ENCODE measurements at places on chromosomes 2 and 18. TPM values are rescaled to one million over a fixed set of nuclear protein-coding genes. Genes with fewer than 3 reads are reported as not detected.

DNA sequence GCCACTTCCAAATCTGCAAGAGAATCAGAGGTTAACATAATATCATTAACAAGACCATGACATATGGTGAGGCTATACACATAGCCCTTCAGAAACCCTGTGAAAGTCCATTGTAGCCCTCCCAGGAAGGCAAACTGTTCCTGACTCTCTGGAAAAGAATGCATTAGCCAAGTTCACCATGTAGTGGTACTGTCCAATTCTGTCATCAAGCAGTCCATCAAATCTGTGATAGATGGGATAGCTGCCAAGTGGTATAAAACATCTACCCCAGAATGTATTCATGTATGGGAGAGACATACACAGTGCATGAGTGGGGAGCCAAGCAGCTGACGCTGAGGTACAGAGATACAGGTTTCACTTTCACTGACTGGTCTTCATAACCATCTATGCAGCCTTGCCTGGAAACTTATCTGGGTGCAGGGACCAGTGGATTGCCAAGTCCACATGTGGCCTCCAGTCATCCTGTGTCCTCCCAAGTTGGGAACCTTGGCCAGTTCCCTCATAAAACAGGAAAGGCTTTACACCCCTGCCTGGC is 281.1 kb downstream of the MBD2 start:
- no peak for DNase-seq

The HOXD13 gene
- total RNA-seq, result not detected

DNA sequence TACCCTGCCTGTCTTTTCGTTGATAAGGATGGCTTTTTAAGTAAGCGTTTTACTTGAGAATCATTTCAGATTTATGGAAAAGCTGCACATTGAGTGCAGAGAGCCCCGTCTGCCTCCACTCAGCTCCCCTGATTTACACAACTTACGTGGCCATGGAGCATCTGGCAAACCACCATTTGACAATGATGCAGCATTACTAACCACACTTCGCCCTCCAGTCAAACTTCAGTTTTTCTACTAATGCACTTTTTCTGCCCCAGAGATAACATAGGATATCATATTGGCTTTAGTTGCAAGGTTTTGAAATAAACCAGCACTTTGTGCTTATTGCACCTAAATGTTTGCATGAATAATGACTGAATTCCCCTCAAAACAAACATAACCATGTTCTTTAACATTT is 165.1 kb upstream of the TPO start:
- no peak for DNase-seq

- DNase-seq, result no peak
Observed at GRCh38 chr18:65527879-65528633, 222.8 kb upstream of the CDH7 start.

The DSG2 gene
- 0.70 TPM for total RNA-seq

DNA sequence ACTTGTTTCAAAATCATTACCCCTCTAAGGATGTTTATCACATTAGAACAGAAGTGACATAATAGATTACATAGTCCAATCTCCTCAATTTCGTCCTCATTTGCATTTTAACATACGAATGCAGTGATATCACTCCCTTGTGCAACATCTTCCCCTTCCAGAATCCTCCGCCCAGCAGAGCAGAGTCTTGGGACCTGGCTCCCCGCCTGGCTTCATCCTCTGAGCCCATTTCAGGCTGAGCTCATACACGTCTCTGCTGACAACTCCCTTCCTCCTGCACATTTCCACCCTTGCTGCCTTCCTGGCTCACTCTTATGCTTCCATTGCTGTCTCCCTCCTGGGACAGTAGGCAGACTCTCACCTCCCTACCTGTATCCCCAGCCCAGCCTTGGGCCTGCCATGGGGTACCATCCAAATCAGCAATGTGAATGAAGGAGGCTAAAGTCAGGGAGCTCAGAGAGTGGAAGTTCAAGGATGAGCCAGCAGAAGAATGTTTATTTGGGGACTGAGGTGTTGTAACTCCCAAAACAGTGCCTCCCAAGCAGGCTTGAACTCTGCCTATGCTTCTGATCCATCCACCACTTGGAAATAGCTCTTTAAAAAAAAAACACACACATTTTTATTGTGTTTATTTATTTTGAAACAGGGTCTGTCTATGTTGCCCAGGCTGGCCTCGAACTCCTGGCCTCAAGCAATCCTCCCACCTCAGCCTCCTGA is 165.2 kb downstream of the TMEM200C start:
- no peak for DNase-seq
